ENCODE measurements at places on chromosomes 3 and 15.
A peak's percentile ranks its signal among the peaks of the same experiment; 100 is the strongest.

GRCh38 chr3:169041677-169042171 lies 621.8 kb downstream of the MECOM start:
- DNase-seq: peak; percentile 28

GRCh38 chr3:4985330-4986174 lies 6.3 kb downstream of the BHLHE40 start:
- no peak for DNase-seq

GRCh38 chr15:36221992-36222391 lies 357.4 kb upstream of the CDIN1 start:
- no peak for DNase-seq

GRCh38 chr3:95798628-95799027 lies 1015.8 kb upstream of the EPHA6 start:
- no peak for DNase-seq

- DNase-seq: no peak
Observed at GRCh38 chr15:77025083-77025901, 30.4 kb downstream of the PSTPIP1 start.

DNA sequence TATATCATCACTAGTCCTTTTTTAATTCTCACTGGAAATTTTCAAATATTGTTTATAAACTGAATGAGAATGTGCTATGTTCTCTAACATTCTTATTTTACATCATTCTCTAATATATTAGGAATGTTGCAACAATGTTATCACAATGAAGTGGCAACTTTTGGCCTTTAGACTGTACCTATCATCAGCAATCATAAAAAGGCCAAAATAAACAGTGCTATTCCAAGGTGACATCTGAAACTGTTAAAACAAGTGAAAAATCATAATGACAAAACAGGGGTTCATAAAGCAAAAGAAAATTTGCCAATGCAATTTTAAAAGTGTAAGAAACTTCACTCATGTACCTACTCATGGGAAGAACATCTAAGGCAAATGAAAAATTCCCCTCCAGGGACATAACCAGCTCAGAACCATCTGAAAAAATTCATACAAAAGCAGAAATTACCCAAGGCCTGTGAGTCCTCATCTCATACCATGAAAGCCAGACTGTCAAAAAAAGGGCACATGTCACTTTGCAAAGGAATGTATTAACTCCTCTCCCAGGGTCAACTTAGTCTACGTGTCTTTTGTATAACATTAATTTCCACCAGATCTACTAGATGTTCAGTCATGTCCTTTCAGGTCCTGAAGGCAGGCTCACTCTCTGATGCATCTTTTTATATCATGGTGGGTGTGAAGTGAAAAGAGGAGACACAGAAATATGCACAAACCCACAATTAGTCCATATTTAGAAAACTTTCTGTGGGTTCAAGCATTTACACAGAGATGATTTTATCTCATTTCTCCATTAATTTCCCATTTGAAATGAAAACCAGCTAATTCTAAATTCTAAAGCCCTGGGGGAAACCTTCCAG lies 211.9 kb downstream of the CBLB start:
- DNase-seq: peak; percentile 35

- DNase-seq: no peak
Observed at GRCh38 chr15:60935130-60935529, 294.0 kb downstream of the RORA start.

DNA sequence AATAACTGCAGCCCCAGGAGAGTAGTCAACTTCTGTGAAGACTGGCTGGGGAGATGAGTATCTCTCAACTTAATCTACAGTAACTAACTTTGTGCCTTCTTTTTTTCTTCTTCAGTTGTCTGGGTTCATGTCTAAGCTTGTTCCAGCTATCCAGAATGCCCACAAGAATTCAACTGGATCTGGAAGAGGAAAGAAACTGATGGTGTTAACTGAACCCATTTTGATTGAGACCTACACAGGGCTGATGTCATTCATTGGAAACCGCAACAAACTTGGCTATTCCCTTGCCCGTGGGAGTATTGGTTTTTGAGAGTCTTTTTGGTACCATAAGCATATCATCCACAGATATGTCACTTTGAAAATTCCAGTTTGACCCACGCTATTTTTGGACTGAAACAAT lies 148.7 kb downstream of the TPRG1 start:
- no peak for DNase-seq

DNA sequence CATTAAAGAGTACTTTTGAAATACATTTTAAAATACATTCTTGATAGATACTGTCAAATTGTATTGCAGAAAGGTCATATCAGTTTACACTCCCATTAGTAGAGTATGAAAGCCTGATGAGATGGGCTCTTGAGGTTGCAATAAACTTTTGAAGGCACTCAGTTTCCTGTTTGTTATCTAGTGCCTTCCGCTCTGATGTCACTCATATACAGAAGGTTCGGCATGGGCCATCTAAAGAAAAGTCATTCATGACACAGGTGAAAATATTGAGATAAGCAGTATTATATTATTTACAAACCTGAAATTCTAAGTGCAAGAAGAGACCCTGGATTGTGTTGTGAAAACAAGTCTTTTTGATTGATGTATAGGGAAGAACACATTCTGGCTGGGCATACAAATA lies 36.5 kb upstream of the DENND4A start:
- no peak for DNase-seq

- DNase-seq: no peak
Observed at GRCh38 chr15:27983496-27983895, 115.6 kb downstream of the OCA2 start.

GRCh38 chr3:38371541-38372213 lies 25.1 kb downstream of the XYLB start:
- no peak for DNase-seq

DNA sequence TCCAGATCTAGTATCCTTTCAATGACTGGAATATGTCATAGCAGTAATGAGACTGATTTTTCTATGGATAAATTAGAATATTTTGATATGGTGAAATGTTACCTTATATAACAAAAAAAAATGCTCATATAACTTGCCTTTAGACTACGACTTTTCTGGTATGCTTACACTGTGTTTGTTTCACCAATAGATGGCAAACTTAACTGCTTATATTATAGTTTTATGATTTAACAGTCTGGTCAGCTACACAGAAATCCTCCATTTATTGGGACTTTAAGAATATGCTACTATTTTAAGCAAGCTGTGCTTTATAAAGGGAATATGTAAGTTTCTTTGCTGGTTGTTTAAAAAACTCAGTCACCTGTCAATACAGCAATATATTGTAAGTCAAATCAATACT lies 205.6 kb downstream of the VGLL3 start:
- no peak for DNase-seq

DNA sequence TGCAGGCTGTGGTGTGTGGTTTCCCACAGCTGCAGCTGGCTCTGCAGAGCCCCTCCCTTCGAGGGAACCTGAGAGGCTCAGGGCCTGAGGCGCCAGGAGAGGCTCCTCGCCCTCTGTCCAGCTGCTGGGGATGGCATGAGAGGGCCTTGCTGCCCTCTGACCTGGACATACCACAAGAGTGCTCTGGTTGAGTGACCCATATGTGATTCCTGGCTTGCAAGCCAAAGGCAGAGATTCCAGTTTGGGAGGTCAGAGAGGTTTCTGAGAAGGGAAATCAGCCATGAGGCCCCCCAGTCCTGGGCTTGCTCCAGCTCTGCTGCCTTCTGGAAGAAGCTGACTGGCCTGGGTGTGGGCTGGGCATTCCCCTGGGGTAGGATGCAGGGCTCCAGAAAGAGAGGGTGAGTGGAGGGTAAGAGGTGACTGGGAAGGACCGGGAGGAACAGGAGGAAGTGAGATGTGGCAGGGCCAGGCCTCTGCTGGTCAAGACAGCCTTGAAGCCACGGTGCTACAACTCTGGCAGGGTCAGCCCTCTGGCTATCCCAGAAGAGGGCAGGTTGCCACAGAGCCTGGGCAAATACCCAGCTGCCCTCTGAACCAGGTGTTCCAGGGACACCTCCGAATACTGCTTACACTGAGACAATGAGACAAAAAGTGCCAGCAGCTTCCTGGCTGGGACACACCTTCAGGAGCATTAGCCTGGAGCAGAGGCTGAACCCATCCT lies 16.0 kb upstream of the SRP14 start:
- no peak for DNase-seq

DNA sequence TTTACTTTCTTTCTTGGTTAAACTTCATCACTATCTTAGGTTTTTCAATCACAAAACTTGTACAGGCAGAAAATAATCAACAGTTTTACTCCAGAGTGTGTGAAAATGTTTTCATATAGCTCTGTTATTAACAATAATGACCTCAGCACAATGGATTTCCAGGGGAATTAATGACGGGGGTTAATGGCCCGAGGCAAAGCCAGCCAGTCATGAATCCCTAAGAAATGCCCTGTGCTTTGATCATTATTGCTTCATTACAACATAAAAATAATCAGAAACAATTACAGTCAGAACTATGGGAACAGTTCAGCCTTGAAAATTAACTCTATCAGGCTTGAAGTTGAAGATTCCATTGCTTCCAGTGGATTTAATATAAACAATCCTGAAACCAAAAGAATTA lies 875.4 kb downstream of the ROBO2 start:
- no peak for DNase-seq

DNA sequence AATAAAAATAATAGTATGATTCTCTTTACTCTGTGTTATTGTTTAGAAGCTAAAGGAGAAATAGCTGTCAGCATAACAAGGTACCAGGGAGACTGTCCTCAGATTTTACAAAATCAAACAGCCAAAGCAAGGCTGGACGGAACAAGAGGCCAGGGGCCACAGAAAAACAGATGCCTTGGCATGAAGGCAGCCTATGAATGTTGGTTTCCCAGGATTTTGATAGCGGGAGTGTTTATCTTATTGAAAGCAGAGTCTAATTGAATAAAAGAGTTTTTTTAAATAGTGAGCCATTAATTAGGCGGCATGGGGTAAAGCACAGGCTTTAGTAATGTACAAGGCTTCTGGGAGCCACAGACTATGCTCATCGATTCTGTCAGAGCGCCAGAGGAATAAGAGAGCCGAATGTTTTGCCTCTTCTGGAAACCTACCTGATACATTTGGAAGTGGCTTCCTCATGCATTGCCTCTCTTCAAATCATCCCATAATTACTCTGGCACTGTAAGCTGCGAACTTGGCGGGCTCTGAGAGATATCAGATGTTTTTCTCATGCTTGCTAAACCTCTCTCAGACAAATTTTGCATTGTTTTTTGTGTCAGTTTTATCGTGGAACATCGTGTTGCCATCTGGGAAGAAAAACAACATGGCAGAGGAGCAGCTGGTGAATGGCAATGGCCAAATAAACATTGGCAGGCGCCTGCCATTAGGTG lies 30.4 kb upstream of the TMCO5A start:
- DNase-seq: no peak

GRCh38 chr15:92886815-92887214 lies 13.3 kb upstream of the CHD2 start:
- DNase-seq: no peak

DNA sequence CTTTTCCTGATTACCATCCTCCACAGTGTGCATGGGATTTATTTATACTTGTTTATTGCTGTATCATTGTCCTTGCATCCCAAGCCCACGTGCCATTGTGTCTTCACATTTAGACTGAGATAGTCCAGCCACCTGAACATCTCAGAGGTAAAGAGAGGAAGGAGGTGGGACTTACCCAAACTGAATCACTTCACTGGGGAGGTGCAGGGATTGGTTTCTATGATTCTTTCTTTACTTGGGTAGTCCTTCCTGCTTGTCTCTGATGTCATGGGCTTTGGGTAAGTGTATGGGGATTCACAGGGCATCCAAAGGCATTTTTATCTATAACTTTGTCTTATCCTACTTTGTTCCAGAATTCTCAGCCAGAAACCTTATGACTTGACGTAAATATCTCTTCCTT lies 141.5 kb upstream of the UMPS start:
- DNase-seq: no peak

DNA sequence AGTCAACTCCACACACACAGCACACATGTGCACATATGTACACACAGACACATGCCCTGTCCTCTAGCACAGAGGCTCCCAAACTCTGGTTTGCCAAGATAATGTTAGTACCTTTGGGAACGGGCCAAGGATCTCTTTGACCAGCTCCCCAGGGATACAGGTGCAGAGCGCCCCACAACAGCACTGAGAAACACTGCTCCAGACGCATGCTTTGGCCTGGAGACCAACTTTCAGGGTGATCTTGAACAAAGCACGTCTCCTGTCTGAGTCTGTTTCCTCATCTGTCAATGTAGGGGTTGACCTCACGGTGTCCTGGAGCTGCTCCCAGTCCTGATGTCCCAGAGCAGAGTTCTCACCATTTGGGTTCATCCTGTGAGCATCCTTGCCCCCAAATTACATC lies 15.9 kb upstream of the SKOR1 start:
- no peak for DNase-seq

DNA sequence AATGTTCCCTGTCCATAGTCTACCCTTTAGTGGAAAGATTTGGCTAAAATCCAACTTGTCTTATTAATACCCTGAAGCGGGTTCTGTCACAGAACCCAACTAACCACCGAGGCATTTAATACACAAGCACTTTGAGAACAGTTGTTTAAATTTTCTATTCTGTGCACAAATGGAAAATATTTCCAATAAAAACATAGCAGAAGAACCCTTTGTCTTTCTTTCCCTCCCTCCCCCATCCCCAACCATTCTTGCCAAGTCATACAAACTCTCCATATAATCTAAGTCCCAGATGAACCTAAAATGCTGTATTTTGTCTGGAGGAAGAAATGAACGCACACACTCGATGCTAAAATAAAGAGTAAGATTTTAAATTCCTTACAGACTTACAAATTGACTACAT lies 126.9 kb upstream of the STRIT1 start:
- no peak for DNase-seq

GRCh38 chr15:98703126-98703685 lies 54.9 kb downstream of the IGF1R start:
- DNase-seq: no peak

GRCh38 chr15:64249406-64249805 lies 86.6 kb upstream of the PPIB start:
- DNase-seq: no peak

DNA sequence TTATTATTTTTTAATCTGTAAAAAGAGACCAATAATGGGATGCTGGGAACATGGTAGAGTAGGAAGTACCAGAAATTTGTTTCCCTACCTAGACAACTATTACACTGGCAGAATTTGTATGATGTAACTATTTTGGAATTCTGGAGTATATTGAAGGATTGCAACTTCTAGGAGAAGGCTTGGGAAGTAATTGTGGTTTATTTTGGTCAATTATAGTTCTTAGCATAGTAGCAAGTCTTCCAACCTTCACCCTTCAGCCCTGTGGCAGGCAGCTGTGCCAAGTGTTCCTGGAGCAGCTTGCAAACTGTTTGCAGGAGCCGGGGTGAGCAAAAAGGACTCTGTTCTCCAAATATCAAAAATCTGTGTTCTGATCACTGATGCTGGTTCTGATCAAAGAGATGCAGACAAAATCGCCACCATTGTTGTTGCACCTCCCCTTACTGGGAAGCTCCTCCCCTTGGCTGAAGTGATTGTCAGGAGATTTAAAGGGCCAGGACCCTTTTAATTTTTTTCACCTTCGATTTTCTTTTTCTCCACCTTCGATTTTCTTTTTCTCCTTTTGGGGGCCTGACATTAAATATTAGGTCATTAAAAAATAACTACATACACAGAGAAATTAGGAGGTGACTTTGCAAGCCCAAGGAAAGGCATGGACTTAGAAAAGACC lies 363.3 kb downstream of the SLC9A9 start:
- no peak for DNase-seq

All from BJ (cell line).